Endodermal cell (in vitro differentiated cells): ENCODE measurements at places on chromosomes 1 and 21. TPM values are rescaled to one million over a fixed set of nuclear protein-coding genes. Genes with fewer than 3 reads are reported as not detected.
A peak's percentile ranks its signal among the peaks of the same experiment; 100 is the strongest.

GRCh38 chr1:199308349-199308846, 669.6 kb downstream of the PTPRC start:
- H3K4me3 ChIP-seq, result no peak overlapping the region
- no peaks in the 10 kb centered on the region for H3K4me1 ChIP-seq
- DNase-seq, result no peak
- no peaks in the 10 kb centered on the region for H3K36me3 ChIP-seq
- no peaks in the 10 kb centered on the region for H3K27me3 ChIP-seq

- H3K27ac ChIP-seq, result no peak overlapping the region
- peak; percentile 80 for DNase-seq
- H3K4me3 ChIP-seq, result peak overlapping the region; percentile 91
- no peaks in the 10 kb centered on the region for H3K36me3 ChIP-seq
- H3K27me3 ChIP-seq, result peaks cover 45% of the 10 kb centered on the region
These were observed 787 bp downstream of the PTGFR start for GRCh38 chr1:78491451-78492071.

HAO2 gene
- total RNA-seq, result not detected in 3 replicates

DNA sequence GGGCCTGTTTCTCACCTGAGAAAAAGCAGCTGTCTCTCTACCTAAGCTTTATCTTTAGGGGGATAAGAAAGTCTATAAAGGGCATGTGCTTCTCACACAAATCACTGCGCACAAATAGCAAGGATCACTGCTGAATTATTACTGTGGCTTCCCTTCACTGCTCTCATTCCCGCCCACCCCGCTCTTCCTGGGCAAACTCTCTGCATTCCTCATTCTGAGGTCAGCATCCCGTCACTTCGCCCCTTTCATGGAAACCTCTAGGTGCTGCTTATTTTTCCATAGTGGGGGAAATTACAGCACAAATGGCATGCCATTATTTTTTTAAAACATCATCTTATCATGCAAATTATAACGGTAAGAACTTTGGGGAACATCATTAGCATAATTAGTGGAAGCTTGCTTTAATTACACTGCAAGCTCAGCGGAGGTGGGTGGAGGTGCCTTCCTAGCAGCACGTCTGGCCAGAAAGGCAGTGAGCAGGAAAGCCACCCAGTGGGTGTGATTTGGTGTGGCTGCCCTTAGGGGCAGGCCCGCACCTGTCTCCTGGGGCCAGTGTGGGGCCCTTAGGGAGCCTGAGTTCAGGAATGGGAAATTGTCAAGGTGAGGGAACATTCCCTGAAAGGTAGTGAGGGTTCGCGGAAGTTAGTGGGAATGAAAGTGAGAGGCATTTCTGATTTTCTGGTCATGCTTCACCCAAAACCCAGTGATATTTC, 105.9 kb downstream of the LAMC2 start:
- no peak overlapping the region for H3K27ac ChIP-seq
- H3K27me3 ChIP-seq, result no peaks in the 10 kb centered on the region
- no peaks in the 10 kb centered on the region for H3K36me3 ChIP-seq
- H3K4me3 ChIP-seq, result no peak overlapping the region
- peaks cover 15% of the 10 kb centered on the region for H3K4me1 ChIP-seq

DNA sequence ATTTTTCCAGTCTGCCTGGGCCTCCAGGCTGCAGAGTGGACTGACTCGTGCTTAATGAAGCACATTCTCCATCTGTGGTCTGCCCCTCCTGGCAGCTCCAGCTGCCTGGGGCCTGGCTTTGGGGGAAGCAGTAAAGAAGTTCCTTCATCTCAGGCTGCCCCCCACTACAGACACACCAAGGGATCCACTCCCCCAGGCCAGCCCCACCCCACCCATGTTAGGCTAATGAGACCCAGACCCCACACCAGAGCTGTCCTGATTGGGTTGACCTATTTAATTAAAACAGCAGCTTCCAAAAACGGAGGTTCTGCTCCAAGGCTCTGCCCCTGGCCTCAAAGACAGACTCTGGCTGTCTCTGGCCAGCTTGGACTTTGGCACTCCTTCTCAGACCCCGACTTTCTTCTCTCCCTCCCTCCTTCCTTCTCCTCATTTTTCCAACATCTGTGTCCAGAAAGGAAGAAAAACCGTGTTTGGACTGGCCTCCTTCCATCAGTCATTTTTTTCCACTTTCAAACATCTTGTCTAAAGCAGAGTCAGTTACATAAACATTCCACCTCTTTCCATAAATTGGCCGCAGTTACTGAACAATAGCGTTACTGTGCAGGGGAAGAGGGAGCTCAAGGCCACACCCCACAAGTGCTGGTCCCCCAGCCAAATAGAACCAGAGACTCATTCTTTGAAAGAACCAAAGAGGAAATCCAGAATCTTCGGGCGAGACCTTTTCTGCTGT, 29.7 kb downstream of the SERTAD4 start:
- no peaks in the 10 kb centered on the region for H3K27me3 ChIP-seq
- H3K4me1 ChIP-seq, result no peaks in the 10 kb centered on the region
- H3K36me3 ChIP-seq, result no peaks in the 10 kb centered on the region
- DNase-seq, result no peak
- H3K4me3 ChIP-seq, result no peak overlapping the region
- H3K27ac ChIP-seq, result peak overlapping the region; percentile 49

DNA sequence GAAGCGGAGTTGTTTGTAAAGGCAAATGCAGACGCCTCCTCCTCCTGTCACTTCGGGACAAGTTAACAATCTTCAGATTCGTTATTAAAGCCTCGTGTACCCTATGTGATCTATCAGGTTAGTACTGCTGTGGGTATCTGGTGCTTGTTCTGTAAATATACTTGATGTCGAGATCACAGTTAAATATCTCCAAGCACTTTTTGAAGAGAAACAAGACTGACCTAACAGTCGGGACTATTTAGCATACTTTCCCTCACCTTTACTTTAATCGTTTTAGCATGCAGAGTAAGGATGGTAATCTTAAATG, 710 bp downstream of the KLHL20 start:
- no peak for DNase-seq
- peak overlapping the region; percentile 57 for H3K27ac ChIP-seq

DNA sequence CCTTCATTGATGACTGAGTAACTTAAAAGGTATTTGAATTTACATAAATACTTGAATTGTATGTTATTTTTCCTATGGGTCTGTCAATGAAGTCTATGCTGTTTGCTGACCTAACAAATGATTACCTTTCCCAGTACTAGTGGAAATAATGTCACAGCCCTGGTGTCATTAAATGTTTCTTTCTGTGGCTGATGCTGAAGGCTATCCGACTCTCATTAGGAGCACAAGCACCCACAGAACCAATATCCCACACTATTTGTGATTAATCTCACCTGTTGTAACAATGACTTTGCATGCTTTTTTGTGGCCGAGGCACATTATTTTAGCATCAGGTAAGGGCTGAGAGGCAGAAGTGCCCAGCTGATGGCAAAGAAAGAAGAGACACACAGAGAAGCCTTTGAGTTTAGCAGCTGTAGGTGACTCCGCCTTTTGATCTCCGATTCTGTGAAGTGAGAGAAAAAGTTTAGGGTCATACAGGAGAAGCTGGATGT, 25.8 kb upstream of the TRIM45 start:
- no peak overlapping the region for H3K27ac ChIP-seq
- H3K4me1 ChIP-seq, result no peaks in the 10 kb centered on the region
- no peaks in the 10 kb centered on the region for H3K36me3 ChIP-seq
- H3K27me3 ChIP-seq, result no peaks in the 10 kb centered on the region

- H3K27me3 ChIP-seq, result no peaks in the 10 kb centered on the region
- H3K36me3 ChIP-seq, result peaks cover 24% of the 10 kb centered on the region
- no peak for DNase-seq
- no peak overlapping the region for H3K27ac ChIP-seq
- H3K4me1 ChIP-seq, result peaks cover 7% of the 10 kb centered on the region
These were observed 11.5 kb downstream of the LRP8 start for GRCh38 chr1:53316424-53316765.

HUNK gene
- 2.0 to 5.8 TPM (median 4.8 TPM) in 3 replicates for total RNA-seq

GRCh38 chr1:90370686-90371447, 346.2 kb downstream of the BARHL2 start:
- no peaks in the 10 kb centered on the region for H3K4me1 ChIP-seq
- H3K36me3 ChIP-seq, result no peaks in the 10 kb centered on the region
- no peak for DNase-seq
- H3K4me3 ChIP-seq, result no peak overlapping the region
- no peaks in the 10 kb centered on the region for H3K27me3 ChIP-seq
- no peak overlapping the region for H3K27ac ChIP-seq

- H3K27me3 ChIP-seq, result no peaks in the 10 kb centered on the region
- H3K4me3 ChIP-seq, result no peak overlapping the region
- H3K36me3 ChIP-seq, result peaks cover 5% of the 10 kb centered on the region
- DNase-seq, result no peak
- H3K4me1 ChIP-seq, result no peaks in the 10 kb centered on the region
These were observed 156.8 kb downstream of the NTPCR start for GRCh38 chr1:233107130-233107660.

FNDC5 gene
- total RNA-seq, result 6.4 to 8.8 TPM (median 7.2 TPM) in 3 replicates

RGS13 gene
- total RNA-seq, result not detected in 3 replicates

TSSK3 gene
- 2.5 and 3.4 TPM in 2 replicates for total RNA-seq

DNA sequence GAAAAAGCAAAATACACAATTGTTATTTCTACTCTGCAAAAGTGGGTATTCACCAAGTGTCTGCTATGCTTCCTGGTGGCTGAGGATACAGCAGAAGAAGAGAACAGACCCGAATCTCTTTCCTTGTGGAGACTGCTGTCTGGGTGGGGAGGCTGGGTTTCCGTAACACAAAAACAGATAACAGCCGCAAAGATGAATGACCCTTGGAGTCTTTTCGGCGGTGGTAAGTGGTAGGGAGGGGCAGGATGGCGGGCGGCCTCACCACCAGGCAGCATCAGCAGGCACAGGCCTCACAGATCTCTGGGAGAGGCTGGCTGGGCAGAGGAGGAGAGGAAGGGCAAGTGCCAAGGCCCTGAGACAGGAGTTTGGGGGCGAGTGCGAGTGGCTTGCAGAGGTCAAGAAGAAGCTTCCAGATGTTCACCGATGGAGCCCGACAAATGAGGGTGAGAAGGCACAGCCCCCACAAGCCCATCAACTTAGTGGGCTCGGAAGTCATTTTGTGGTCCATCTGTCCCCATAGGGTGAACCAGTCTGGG, 164.2 kb downstream of the RHOU start:
- H3K27ac ChIP-seq, result no peak overlapping the region
- H3K36me3 ChIP-seq, result no peaks in the 10 kb centered on the region
- no peaks in the 10 kb centered on the region for H3K27me3 ChIP-seq
- no peak for DNase-seq
- H3K4me1 ChIP-seq, result no peaks in the 10 kb centered on the region

GRCh38 chr1:67535474-67535873, 105.3 kb upstream of the SERBP1 start:
- H3K36me3 ChIP-seq, result no peaks in the 10 kb centered on the region
- H3K4me1 ChIP-seq, result peaks cover 10% of the 10 kb centered on the region
- DNase-seq, result peak; percentile 93
- no peak overlapping the region for H3K27ac ChIP-seq
- H3K27me3 ChIP-seq, result no peaks in the 10 kb centered on the region

DENND2C gene
- 18.5 and 25.6 TPM in 2 replicates for total RNA-seq
